Foreskin keratinocyte (primary cell): ENCODE measurements at places on chromosomes 5 and 9. TPM values are rescaled to one million over a fixed set of nuclear protein-coding genes. Genes with fewer than 3 reads are reported as not detected.

DNA sequence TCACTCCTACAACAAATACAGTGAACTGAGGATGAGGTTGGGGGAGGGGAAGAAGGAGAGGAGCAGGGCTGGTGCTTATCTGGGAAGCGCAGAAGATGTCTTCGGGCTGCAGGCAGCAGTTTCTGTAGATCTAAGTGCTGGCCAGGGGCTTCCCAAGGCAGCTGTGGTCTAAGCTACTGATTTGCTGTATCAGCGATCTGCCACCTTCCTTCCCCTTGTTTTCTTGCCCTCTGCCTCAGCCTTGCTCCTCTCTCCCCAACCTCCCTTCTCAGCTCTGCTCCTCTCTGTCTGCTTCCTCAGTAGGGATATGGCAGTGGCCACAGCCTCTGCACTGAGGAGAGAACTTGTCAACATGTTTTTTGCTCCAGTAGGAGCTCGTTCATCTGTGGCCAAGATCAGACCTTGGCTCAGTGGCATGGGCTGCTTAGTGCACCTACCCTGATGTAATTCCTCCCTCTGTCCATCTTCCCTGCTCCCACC is 42.8 kb upstream of the IL6ST start:
- DNase-seq = no peak

The NTRK2 gene
- 0.01 TPM in 2 replicates for polyA plus RNA-seq

DNA sequence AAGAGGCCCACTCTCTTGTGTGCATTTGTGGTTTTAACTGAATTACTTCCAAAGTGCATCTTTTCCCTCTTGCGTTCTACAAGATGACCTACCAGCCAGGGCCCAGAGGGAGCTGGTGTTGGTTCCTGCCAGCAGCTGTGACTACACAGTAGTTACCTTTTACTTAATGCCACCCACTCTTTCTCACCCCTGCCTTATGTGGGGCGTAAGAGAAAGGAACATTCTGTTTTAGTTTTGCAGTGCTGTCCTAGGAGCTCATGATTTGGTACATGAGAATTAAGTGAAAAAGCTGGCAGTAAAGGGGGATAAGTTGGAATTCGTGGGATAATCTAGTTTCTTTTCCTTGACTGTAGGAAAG is 45.4 kb downstream of the RCL1 start:
- DNase-seq = no peak

The SLC45A2 gene
- not detected in 2 replicates for polyA plus RNA-seq

DNA sequence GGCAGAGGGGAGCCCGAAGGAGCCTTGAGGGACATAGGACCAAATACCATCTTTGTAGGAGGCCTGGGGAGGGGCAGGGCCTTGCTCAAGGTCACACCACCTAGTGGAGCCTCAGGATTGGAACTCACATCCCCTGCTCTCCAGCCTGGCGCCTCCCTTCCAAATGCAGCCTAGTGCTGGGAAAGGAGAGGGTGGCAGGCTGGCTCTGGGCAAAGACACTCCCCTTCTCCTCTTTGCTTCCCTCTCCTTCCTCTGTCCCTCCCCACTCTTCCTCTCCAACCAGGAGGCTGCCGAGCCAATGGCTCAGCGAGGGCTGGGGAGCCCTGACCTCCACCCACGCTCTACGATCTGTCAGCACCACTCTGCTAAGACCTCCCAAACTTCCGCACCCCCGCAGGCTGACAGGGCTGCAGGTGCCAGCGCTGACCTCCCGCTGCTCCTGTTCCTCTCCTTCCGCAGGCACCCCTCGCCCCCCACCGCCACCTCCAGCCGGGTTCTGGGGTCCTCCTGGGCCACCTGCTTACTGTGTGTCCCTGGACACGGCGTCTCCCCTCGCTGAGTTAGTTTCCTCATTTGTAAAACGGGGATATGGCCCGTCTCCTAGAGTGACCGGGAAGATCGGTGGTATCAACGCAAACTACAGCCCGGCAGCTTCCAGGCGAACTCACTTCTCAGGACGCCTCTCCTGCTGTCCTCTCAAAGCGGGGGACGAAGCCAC is 52.9 kb downstream of the C9orf50 start:
- DNase-seq = no peak

DNA sequence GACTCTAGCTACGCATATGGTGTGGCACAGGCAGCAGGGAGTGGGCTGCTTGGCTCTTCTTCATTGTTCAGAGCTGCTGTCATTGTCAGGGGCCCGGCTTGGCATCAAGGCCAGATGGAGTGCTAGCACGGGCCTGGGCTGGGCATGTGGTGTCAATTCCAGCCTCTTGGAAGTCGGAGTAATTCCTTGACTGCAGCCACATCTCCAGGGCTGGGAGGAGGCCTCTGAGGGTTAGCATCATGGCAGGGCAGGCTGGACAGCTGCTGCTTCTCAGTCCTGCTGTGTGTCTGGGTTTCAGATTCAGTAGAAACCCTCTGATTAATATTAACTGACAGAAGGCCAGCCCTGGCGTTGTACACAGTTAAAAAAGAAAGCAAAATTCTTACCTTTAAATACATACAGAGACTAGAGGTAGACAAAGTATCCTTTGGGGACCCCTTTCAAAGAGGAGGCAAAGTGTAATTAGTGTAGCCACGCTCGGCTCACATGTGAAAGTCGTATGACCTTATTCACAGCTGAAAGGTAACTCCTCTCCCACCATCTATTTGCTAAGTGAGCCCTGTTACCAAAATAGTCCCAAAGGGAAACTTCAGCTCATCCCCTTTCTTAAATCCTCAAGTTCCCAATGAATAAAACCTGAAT is 126.4 kb downstream of the DOCK2 start:
- no peak for DNase-seq

DNA sequence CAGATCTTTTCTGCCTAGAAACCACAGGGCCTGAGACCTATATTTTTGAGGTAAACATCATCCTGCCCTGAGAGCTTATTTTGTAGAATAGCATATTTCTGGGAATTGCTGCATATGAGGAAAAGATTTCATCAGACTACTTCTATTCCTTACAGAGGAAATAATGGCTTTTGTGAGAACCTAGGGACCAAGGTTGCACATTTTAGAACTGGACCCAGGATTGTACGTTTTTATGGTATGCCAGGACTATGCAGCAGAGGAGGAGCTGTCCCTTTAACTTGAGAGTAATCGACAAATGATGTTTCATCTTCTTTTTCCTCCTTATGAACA is 2.2 kb upstream of the ALDH1A1 start:
- no peak for DNase-seq

The LOX gene
- polyA plus RNA-seq = 0.06 and 0.29 TPM in 2 replicates

The PCDHGB6 gene
- 0.04 and 0.11 TPM in 2 replicates for polyA plus RNA-seq

The INSL4 gene
- not detected in 2 replicates for polyA plus RNA-seq
